GM12864 (cell line): ENCODE measurements at places on chromosomes 11 and 22.

DNA sequence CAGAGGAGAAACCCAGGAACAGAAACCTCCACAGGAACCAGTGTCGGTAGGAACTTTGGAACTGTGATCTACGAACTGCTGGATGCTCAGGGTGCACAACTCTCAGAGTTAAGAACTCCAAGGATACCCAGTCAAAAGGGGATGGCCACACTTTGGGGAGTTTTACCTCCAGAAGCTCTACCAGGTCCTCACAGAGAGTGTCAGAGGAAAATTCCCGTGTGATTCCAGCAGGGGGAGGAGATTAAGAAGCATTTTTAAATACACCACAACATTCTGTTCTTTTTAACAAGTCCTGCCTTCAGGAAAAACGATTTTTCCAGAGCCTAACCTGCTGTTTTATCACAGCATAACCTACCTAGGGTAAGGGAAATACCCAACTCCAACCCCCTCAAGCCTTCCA lies 104.0 kb downstream of the SOX6 start:
- no peak for DNase-seq

- DNase-seq: no peak
These were observed 70.9 kb downstream of the BARX2 start for GRCh38 chr11:129446572-129446971.

- DNase-seq: no peak
These were observed 1089.1 kb downstream of the TBC1D22A start for GRCh38 chr22:47851586-47851985.

DNA sequence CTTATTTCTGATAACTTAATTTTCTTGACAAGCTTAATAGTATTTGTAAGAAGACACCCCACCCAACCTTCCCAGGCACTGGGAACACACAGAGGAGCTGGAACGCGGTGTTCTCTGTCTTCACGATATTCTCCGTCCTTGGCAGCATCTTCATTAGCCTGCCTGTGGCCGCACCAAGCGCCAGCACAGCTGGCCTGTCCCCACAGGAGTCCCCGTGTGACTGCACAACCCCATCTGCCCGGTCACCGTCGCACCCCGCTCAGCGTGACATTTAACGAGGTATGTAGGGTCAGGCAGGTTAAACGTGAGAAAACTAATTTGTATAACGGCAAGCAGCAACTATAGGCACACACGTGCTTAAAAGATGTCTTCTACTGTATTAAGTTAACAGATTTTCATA lies 293.3 kb downstream of the BRD1 start:
- DNase-seq: no peak

GRCh38 chr11:3929649-3930048 lies 74.2 kb downstream of the STIM1 start:
- DNase-seq: no peak

DNA sequence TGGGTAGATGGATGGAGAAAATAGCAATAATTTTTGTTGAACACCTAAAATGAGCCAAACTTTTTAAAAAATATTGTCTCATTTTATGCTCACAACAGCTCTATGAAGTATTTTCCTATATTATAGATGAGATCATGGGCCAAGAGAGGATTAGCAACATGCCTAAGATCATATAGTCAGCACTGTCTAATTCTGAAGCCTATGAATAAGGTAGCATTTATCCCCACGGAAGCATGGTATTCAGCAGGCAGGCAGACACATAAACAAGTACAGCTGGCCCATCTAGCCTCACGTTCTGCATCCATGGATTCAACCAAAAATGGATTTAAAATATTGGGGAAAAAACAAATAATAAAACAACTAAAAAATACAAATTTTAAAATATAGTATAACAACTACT lies 21.9 kb upstream of the RAB30 start:
- DNase-seq: no peak

DNA sequence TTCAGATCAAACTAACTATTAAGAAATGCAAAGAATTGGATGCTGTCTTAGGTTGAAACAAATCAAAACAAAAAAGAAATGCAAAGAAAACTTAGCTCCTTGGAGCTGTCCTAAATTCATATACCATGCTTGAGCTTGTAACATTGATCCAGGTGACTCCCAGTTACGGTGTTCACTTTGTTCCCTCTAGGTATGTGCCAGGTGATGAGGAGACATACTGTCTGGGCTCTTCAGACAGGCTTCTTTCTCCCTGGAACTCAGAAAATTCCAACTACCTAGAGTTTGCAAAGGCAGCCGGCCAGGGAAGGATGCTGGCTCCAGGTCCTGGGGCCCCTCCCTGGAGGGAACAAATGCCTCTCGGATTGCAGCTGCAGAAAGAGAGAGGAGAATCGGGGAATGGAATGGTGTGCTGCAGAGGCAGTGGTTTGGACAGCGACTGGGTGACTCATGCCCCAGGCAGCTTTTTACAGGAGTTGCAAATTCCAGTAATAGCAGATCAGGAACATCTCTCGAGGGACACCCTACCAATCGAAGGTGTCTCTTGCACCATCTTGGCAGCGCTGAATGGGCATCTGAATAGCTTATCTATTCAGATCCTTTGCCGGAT lies 12.3 kb upstream of the ASPHD2 start:
- DNase-seq: no peak

GRCh38 chr11:2527621-2528291 lies 82.9 kb downstream of the KCNQ1 start:
- no peak for DNase-seq

DNA sequence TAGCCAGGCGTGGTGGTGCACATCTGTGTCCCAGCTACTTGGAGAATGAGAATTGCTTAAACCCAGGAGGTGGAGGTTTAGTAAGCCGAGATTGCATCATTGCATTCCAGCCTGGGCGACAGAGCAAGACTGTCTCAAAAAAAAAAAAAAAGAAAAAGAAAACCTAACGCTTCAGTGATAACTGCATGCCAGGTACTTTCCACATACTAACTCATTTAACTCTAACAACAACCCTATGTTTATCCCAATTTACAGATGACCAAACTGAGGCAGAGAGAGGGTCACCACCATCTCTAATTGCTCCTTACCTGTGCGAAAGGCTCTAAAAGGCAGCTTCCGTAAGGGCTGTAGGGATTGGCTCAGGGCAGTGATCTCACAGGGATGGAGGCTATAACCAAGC lies 11.6 kb downstream of the PISD start:
- DNase-seq: no peak

- no peak for DNase-seq
These were observed 565.2 kb downstream of the BUD13 start for GRCh38 chr11:116207421-116208141.
